ENCODE measurements at places on chromosomes 2 and 18.

GRCh38 chr18:46373131-46373530 lies 268.9 kb downstream of the HAUS1 start:
- DNase-seq, result no peak

DNA sequence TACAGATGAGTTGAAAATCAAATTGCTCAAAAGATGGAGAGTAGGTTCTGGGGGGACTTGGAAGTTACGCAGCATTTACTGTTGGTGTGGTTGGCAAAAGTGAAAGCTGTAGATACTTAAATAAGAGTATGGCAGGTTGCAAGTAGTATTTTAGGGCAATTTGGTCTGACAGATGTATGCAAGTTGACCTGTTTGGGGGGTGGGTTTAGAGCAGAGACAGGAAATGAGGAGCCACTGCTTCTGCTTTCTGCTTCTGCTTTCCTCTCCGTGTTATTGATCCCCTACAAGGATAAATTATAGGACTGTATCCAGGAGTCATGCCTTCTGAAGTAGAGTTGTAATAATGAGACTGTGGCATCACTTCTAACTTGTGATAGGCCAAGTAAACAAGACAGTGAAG lies 71.2 kb downstream of the EPAS1 start:
- DNase-seq, result no peak

DNA sequence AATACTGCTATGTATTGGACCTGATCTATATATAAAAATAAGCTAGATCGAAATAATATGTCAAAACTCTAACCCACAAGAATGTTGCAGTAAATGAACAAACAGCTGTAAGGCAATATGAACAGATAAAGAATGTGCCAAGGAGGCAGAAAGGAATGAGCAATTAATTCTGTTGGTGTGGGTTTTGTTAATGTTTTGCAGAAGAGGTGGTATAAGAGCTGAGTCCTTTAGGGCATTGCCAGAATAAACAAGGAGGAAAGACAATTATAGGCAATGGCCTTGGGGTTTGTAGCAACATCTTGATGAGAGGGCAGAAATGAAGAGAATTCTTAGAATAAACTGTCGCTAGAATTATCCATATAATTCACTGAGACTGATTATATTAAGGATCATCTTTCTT lies 240.9 kb upstream of the GULP1 start:
- no peak for DNase-seq

GRCh38 chr2:182291296-182291695 lies 135.5 kb downstream of the PDE1A start:
- no peak for DNase-seq

- DNase-seq, result no peak
Measured at GRCh38 chr18:63379639-63379962, 12.6 kb upstream of the KDSR start.

DNA sequence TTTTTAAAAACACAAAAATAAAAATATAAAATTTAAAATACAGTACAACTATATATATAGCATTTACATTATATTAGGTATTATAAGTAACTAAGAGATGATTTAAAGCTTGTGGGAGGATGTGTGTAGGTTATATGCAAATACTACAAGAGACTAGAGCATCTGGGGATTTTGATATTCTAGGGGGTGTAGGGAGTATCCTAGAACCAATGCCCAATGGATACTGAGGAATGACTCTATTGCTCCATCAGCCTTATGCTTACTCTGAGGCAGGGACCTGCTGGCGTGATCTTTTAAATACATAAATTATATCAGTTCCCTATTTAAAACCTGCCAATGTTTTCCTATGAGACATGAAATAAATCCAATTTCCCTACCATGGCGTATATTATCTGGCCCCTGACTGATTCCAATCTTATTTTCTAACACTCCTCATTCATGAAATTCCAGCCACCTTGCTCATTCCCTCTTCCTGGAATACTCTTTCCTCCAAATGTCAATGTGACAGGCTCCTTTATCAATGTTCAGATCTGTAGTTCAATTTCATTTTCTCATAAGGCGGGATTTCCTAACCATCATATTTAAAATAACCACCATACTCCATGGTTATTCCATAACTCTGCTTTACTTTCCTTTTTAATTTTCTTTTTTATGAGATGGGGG lies 22.2 kb downstream of the SP3 start:
- DNase-seq, result no peak

GRCh38 chr2:160472839-160473251 lies 20.8 kb downstream of the RBMS1 start:
- DNase-seq, result no peak
